CD8-positive, alpha-beta T cell (primary cell): ENCODE measurements at places on chromosomes 4 and X. TPM values are rescaled to one million over a fixed set of nuclear protein-coding genes. Genes with fewer than 3 reads are reported as not detected.

- DNase-seq, result no peak
Observed at GRCh38 chr4:124694306-124694705, 18.2 kb downstream of the ANKRD50 start.

DNA sequence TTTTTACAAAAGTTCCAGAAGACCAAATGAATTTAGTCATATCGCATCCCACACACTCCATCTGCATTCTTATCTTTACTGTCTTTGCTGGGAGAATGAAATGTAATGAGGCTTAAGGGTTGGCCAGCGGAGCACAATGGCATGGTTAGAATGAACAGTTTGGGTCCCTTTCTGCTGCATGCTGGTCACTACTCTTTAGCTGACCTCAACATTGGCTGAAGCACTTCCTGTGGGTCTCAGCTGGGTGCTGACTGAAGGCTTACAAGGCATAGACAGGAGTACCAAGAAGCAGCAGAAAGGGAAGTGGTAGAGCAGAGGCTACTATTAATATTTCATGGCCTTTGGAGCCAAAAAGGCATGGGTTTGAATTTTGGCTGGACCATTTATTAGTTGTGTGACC lies 159.4 kb upstream of the GPC4 start:
- no peak for DNase-seq

- DNase-seq, result no peak
Observed at GRCh38 chr4:167890226-167890625, 202.1 kb upstream of the ANXA10 start.

GRCh38 chr4:54542119-54542438 lies 115.7 kb upstream of the KIT start:
- no peak for DNase-seq

- no peak for DNase-seq
Observed at GRCh38 chr4:42150653-42151567, 1.5 kb downstream of the BEND4 start.

DNA sequence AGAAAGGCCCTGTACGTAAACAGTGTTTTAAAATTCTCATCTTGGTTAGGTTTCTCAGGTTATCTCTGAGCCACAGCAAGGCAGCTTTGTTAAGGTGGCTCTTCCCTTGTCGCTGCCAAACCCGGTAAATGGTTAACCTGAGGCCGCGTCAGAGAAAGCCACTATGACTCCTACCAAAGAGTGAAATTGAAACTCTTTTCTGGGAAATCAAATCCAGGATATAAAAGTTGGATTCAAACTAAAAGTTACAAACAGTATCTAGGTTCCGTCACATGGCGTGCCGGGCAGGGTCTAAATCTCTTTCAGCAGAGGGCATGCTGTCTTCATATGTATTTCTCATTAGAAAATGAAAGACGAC lies 433 bp downstream of the MMAA start:
- DNase-seq, result no peak

GRCh38 chr4:188316391-188316790 lies 177.2 kb downstream of the TRIML1 start:
- DNase-seq, result no peak

Gene FGA
- not detected for total RNA-seq

Gene PDE6B
- total RNA-seq, result 10.3 TPM

GRCh38 chr4:73589261-73589847 lies 30.9 kb downstream of the RASSF6 start:
- no peak for DNase-seq

- DNase-seq, result no peak
Observed at GRCh38 chr4:170388255-170388654, 298.5 kb upstream of the AADAT start.

- no peak for DNase-seq
Observed at GRCh38 chrX:88284844-88285243, 462.2 kb upstream of the CPXCR1 start.

GRCh38 chrX:68669871-68670270 lies 22.4 kb downstream of the STARD8 start:
- no peak for DNase-seq

- no peak for DNase-seq
Observed at GRCh38 chr4:19259920-19260319, 991.8 kb upstream of the SLIT2 start.

Gene ETFDH
- 16.7 TPM for total RNA-seq

- no peak for DNase-seq
Observed at GRCh38 chrX:113828470-113828869, 755.4 kb upstream of the HTR2C start.

DNA sequence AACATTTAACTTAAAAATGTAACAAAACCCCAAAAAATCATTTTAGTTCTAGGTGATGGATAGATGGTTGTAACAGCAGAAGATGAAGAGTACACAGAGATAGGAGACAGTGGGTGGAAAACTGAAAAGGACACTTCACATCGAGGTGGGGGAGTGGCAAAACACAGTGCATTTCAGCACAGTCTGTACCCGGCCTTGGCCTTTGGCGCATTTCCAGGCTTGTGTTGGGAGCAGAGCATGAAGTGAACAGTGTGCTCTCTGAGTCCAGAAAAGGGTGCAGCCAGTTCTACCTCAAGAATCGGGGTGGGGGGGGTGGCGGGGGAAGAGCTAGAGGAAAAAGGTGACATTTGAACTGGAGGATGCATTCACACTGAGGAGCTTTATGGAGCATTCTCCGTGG lies 4.3 kb downstream of the TSPYL2 start:
- DNase-seq, result no peak

DNA sequence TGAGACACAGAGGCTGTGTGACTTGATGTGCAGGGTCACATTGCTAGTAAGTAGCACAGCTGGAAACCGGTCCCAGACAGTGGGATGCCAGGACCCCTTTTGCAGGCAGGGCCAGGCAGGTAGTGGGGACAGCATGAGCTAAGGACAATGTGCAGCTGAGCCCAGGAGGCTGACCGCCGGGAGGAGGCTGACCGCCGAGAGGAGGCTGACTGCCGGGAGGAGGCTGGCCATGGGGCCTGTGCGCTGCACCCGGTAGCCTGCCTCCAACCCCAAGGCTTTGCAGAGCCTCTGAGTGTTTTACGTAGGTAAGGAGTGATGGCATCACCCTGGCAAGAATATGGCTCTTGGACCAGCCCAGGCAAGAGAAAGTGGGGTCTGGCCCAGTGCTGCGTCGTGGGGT lies 58.9 kb downstream of the TBC1D14 start:
- DNase-seq, result no peak

DNA sequence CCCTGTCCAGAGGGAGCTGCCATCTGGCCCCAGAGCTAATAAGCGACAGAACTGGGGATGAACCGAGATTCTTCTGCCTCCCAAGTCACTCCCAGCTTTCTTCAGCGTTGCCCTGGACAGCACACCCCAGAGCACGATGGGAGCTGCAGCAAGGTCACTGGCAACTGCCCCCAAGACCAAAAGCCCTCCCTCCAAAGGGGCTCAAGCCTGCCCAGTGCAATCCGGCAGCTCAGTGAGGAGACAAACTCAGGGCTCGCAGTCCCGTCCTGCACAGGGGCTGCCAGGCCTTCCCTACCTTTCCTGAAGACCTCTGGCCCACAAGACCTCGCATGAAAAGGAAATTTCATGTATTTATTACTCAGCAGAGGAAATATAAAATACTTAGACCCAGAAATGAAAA lies 174.8 kb downstream of the BCOR start:
- no peak for DNase-seq

- no peak for DNase-seq
Observed at GRCh38 chr4:155639704-155640523, 26.7 kb upstream of the GUCY1A1 start.

Gene IL3RA
- 1.1 TPM for total RNA-seq

DNA sequence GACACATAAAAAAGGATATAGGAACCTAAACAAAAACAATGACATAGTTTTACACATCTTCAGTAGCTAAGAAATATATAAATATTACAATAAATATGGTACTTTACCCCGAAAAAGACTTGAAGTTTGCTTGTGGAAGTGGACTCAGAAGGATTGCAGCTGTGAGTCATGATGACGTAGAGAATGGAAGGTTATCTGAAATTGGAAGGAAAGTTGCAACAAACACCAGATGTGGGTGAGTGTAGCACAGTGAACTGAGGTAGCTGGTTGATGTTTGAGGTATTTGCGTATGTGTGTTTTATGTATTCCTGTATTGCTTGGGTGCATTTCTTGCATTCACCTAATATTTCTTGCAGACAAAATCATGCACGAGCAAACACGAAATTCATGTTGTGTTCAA lies 113.0 kb downstream of the ARX start:
- DNase-seq, result no peak

DNA sequence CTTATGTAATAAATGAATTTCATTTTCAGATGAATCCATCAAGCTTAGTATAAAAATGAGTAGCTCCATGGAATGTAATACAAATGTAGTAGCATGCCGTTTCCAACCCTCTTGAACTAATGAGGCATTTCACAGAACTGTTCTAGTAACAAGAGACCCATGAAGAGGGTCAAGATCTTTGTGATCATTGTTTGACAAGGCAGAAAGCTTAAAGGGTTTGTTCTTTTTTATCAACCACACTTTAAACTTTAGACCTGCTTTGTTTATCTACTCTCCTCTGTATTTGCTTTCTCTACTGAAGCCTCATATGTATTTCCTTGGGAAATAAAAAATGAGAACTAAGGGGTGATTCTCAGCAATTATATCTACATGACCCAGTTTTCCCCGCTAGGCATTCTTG lies 513.9 kb downstream of the ARAP2 start:
- no peak for DNase-seq

- no peak for DNase-seq
Observed at GRCh38 chr4:106409901-106410889, 41.6 kb upstream of the GIMD1 start.

Gene HMX1
- total RNA-seq, result not detected

- DNase-seq, result no peak
Observed at GRCh38 chr4:121720109-121720508, 23.3 kb upstream of the ANXA5 start.
